Right renal pelvis (tissue), 4 donors: ENCODE measurements at places on chromosomes 5 and 9.

DNA sequence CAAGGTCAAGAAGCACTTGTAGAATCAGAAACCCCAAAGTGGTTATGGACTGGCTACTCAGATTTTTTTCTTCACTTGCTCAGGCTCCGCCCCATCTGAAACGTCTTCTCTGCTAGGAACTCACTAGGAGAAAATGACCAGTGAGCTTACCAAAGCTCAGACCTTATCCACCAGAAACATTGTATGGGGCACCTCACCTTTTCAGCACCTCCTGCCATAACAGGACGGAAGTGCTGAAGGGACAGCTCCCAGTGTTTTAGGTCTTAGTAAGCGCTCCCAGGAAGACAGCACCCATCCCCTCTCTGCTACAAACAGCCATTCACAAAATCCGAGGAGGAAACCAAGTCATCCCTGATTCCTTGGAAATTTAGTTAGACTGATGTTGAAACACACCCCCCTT is 1.2 kb upstream of the GABRA1 start:
- peak; percentile 40 for DNase-seq

GRCh38 chr5:140357726-140358093 is 2.3 kb upstream of the SLC4A9 start:
- peak; percentile 63 for DNase-seq

DNA sequence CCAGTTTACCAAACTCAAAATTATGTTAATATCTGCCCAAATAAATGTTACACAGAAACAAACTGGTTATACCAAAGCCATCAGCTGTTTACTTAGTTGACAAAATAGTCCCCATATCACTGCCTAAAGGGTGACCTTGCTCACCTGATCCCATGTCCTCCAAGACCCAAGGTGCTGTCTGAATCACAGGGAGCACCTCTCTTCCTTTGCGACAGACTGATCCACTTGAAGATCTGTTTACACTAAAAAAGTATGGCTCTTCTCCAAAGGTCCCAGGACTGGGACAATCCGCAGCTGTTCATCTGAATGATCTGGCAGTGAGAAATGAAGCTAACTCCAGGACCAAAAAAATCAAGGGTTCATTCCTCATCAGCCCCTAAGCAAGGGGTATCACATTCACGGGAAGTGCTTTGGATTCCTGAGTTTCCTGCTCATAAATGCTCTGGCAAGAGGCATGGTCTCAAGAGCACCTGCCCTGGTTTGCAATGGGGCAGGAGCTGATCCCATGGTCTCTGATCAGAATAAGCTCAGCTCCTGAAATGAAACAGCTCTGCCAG is 5.0 kb downstream of the PRUNE2 start:
- no peak for DNase-seq

- no peak for DNase-seq
Measured at GRCh38 chr5:139394654-139395566, at the start of gene PROB1. Gene PROB1 (minus strand): TSS chr5:139395104. CDS start chr5:139395081, 23 bp downstream.

DNA sequence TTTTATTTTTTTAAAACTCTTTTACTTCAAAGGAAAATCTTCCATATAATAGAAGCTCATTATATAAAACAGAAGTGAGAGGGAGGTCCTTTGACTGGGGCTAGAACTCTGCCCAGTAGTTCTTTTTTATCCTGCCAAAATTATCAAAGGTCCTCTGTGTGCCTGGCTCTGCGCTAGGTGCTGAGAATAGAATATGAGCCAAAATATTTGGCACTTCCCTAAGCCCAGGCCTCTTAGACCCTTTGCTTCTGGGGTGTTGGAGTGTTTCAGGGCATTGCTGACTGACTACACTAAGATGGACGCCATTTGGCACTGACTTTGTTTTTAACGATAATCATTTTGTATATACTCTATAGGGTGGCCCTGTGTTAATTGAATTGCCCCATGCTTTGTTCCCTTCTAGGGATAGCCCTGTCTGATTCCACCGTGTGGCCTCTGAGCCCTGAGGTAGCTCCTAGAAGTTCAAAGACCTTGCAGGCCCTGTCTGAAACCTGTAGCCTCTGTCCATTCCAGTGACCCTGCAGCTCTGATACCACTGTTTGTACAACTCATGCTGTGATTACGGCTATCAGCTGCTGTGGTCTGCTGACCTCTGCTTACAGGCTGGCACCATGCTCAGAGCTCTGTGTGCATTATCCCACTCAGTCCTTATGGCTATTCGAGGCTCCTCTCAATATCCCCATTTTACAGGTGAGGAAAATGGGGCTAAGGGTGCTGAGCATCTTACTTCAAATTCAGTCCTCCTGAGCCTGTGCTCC is 84.3 kb upstream of the SHB start:
- no peak for DNase-seq

GRCh38 chr9:114174557-114174875 is 19.2 kb downstream of the COL27A1 start:
- no peak for DNase-seq

DNA sequence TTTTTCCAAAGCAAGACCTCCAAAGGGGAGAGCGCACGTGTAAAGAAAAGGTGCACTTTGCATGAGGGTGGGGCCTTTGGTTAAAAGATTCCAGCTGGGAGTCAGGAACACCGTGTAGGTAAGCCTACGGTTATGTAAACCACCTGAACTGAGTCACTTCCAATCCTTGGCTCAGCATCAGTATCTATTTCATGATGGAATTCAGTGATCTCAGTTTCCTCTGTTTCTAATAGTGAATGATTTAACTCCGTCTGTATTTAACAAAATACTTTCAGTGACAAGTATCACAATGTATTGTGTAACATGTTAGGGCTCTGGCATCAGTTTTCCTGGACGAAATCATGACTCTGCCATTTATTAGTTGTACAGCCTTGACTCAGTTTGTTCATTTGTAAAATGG is 1.3 kb upstream of the SVEP1 start:
- no peak for DNase-seq
